Pulmonary artery endothelial cell (primary cell): ENCODE measurements at places on chromosomes 6 and 20. TPM values are rescaled to one million over a fixed set of nuclear protein-coding genes. Genes with fewer than 3 reads are reported as not detected.

GRCh38 chr6:44072959-44073611, 54.2 kb downstream of the MRPL14 start:
- no peak for DNase-seq

- DNase-seq = no peak
Observed at GRCh38 chr20:39453890-39454289, 491.7 kb downstream of the DHX35 start.

The CLIC5 gene
- total RNA-seq = 0.07 TPM in 1 of 2 replicates, not detected in the other

The GPSM3 gene
- 6.0 and 7.1 TPM in 2 replicates for total RNA-seq
